ENCODE measurements at places on chromosomes 7 and 10.

GRCh38 chr7:154308928-154309327 is 256.7 kb downstream of the DPP6 start:
- DNase-seq = no peak

DNA sequence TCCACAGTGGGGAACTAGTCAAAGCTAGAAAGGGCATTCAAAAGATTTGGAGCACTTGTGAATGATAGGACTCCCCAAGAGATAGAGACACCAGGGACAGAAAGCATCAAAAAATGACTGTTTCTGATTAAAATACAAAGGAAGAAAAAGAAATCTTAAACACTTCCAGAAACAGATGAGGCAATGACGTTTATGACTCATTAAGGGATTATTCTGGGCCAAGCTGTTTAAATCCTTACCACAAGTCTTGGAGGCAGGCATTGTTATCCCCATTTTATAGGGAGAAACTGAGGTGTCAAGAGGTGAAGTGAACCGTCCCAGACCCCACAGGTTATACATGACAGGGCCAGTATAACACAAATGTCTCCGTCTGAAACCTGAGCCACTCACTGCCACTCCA is 68.3 kb upstream of the AMPH start:
- no peak for DNase-seq

GRCh38 chr7:95593343-95593742 is 3.0 kb downstream of the PDK4 start:
- no peak for DNase-seq

- DNase-seq = no peak
Observed at GRCh38 chr10:13922586-13922985, 335.8 kb downstream of the PRPF18 start.

DNA sequence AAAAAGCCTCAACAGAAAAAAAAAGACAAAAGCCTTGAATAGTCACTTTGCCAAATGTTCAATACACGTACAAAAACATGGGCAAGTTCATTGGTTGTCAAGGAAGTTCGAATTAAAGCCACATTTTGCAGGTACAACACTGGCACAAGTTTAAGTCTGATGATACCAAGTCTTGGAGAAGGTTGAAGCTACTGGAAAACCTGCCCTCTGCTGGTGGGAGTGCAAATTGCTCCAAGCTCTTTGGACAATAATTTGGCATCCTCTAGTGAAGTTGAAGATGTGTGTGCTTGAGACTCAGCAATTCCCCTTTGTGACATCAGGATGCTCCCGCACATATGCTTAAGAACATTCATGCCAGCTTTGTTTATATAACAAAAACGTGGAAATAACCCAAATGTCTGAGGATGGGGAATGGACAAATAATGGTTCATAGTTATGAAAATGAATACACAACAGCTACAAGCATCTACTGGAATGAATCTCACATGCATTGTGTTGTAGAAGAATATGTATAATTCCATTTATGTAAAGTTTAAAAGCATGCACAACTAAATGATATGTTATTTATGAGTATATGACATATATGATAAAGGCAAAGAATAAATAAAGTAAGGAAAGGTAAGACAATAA is 120.0 kb upstream of the PLPP4 start:
- DNase-seq = peak; percentile 29

Measured in activated CD8-positive, alpha-beta memory T cell treated with anti-CD3 and anti-CD28 coated beads for 1 hour (primary cell).